ENCODE measurements at places on chromosomes 13 and 19.
A peak's percentile ranks its signal among the peaks of the same experiment; 100 is the strongest.

- peak; percentile 13 for DNase-seq
These were observed 81.1 kb upstream of the SIAH3 start for GRCh38 chr13:45932676-45933075.

GRCh38 chr13:93535251-93535650 is 308.6 kb downstream of the GPC6 start:
- no peak for DNase-seq

DNA sequence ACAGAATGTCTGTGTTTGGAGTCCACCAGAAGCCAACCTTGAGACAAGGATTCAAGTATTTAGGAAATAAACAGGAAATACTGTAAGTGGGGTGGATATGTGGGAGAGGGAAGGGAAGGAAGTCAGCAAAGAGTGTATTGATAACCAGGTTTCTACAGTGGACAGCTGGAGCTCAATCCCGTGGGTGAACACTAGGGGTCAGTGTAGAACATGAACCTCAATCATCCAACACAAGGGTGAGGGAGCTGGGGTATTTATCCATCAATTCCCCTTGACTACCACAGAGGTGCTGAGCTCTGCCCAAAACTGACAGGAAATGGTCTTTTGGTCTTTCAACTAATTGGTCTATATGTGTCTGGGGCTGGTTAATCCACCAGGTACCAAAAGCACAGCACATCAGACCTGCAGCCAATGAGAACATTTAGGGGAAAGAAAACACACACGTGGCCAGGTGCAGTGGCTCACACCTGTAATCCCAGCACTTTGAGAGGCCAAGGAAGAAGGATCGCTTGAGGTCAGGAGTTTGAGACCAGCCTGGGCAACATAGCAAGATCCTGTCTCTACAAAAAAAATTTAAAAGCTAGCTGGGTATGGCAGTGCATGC is 5.6 kb upstream of the SYDE1 start:
- DNase-seq, result no peak

DNA sequence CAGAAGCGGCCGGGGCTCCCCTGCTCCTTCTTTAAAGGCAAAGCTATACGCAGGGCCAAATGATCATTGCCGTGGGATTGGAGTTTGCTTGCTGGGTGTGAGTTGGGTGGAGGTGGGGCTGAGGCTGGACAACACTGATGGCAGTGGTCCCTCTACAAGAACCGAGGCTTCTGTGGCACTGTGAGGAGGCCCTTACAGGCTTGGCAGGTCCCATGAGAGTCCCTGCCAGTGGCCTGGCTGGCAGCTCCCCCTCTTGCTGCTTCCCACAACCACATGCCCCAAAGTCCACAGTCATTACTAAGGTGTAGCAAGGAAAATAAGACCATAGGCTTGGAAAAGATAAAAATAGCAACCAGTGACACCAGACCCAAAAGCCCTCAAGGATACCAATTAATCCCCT is 98.4 kb downstream of the ANKRD10 start:
- DNase-seq, result no peak

- no peak for DNase-seq
These were observed 487 bp downstream of the RPS5 start for GRCh38 chr19:58387338-58388174.

GRCh38 chr19:3897936-3898335 is 17.5 kb downstream of the ATCAY start:
- DNase-seq, result no peak

All from SIG-M5 (cell line).